ENCODE measurements at places on chromosomes 11 and 22. TPM values are rescaled to one million over a fixed set of nuclear protein-coding genes. Genes with fewer than 3 reads are reported as not detected.

INPP5J gene
- total RNA-seq = 0.19 TPM

MUC6 gene
- total RNA-seq = not detected

CTTN gene
- 232 TPM for total RNA-seq

GRIK4 gene
- 0.10 TPM for total RNA-seq

BARX2 gene
- not detected for total RNA-seq

NEFH gene
- total RNA-seq = 0.87 TPM

GGT5 gene
- 45.4 TPM for total RNA-seq

P2RY2 gene
- 1.4 TPM for total RNA-seq

GRM5 gene
- 0.22 TPM for total RNA-seq

SMIM38 gene
- total RNA-seq = 0.29 TPM

SOX6 gene
- total RNA-seq = 4.5 TPM

TIMM10B gene
- total RNA-seq = 35.9 TPM

SPI1 gene
- total RNA-seq = 74.7 TPM

TMEM135 gene
- 64.3 TPM for total RNA-seq

NTM gene
- 2.9 TPM for total RNA-seq

PATE4 gene
- not detected for total RNA-seq

CATSPERZ gene
- total RNA-seq = not detected

OLFML1 gene
- total RNA-seq = 6.7 TPM

WNT11 gene
- total RNA-seq = 34.1 TPM

PGR gene
- 2.3 TPM for total RNA-seq

CALCA gene
- total RNA-seq = not detected

APOBEC3H gene
- not detected for total RNA-seq

Data from mesenteric fat pad (tissue), 1 donor.